ENCODE measurements at places on chromosomes 4 and X.

DNA sequence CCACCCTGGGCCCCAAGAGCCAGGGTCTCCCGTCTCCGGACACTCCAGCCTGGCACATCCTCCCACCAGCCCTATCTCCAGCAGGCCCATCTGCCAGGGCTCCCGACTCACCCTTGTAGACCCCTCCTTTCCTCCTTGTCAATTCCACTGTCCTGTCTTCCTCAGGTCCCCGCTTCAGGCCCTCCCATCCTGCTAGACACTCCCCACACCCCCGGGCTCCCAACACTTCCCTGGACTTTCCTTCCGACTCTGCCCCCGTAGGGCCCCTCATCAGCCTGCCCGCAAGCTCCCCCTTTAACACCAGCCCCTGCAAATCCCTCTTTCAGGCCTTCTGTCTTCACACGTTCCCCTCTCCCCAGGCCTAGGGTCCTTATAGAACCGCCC is 1.1 kb downstream of the PRAF2 start:
- no peak for DNase-seq

GRCh38 chr4:134388351-134388750 is 186.8 kb upstream of the PABPC4L start:
- DNase-seq: no peak

DNA sequence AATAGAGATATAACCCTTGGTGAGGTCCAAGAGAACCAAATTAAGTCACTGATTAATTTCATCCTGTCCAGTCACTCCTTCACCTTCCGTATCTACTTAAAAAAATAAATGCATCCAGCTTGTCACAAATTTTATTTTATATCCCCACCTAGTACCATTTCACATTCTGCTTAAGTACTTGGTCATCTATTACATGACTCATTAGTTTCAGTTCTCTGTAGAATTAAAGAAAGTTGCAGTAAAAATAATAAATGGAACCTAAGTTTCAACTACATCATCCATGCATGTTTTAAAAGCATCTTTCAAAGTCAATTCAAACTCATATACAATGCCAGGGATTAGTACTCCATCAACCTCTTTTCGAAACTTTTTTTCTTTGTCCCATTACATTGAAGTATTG is 130.2 kb downstream of the SH2D1A start:
- no peak for DNase-seq

GRCh38 chr4:176435901-176436292 is 116.1 kb downstream of the SPCS3 start:
- DNase-seq: no peak

DNA sequence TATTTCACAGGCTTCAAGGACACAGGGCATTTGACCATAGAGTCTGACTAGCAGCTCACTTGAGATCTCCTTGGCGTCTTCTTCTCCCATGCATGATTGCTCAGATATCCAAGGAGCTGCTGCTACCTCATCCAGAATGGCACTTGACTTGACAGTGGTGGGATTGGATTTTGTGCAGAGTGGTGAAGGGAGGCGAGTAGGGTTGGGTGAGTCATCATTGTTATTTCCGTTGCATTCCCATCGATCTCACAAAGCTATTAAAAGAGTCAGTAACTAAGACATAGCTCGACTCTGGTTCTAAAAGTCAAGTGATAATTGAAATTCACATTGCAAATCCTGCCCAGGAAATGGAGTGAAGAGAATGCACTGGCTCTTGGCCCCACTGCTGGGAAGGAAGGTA is 27.7 kb downstream of the NHSL2 start:
- no peak for DNase-seq

DNA sequence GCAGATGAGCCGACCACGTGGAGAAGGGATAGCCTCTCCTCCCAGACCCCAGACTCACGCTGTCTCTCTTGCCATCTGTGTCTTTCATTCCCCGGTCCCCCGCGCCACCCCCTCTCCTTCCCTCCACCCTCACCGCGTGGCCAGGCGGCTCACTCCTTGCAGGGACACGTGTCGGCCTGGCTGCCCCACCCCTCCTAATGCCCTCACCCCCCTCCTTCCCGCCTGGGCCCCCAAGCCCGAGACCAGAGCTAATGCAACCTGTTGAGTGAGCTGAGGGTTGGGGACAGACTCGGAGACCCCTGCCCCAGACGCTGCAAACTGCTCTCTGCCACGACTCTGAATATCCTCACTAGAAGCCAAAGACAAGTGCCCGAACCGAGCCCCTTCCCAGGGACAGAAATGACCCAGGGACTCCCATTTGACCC is 1.8 kb downstream of the SLC38A5 start:
- peak; percentile 39 for DNase-seq

DNA sequence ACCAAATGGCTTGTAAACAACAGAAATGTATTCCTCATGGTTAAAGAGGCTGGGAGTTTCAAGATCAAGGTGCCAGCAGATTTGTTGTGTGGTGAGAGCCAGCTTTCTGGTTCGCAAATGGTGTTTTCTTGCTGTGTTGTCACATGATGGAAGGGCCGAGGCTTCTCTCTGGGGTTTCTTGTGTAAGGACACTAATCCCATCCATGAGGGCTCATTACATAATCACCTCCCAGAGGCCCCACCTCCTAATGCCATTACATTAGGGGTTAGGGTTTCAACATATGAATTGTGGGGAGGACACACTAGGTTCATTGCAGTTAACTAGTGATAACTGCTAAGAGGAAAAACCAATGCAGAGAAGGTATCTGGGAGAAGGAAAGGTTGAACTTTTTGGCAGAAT is 103.5 kb upstream of the ENPEP start:
- no peak for DNase-seq

DNA sequence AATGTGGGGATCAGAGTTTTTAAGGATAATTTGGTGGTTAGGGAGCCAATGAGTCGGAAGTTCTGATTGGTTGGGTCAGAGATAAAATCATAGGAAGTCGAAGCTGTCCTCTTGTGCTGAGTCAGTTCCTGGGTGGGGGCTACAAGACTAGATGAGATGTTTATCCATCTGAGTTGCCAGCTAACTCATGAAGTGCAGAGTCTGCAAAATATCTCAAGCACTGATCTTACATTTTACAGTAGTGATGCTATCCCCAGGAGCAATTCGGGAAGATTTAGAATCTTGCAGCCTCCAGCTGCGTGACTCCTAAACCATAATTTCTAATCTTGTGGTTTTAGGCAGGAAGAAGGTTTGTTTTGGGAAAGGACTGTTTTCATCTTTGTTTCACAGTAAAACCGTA is 565.8 kb upstream of the SPANXN1 start:
- no peak for DNase-seq

DNA sequence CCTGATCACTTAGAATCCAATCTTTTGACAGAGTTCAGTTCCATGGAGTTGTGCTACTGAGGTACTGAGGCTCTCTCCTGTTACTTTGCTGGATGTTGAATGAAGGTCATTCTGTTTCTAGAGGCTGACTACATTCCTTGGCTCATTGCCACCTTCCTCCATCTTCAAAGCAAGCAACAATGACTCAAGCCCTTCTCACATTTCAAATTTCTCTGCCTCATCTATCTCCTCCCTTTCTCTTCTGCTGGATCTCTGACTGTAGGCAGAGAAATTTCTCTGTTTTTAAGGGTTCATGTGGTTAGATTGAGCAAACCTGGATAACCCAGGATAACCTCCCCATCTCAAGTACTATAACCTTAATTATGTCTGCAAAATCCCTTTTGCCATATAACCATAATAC is 775.4 kb downstream of the STPG2 start:
- no peak for DNase-seq

DNA sequence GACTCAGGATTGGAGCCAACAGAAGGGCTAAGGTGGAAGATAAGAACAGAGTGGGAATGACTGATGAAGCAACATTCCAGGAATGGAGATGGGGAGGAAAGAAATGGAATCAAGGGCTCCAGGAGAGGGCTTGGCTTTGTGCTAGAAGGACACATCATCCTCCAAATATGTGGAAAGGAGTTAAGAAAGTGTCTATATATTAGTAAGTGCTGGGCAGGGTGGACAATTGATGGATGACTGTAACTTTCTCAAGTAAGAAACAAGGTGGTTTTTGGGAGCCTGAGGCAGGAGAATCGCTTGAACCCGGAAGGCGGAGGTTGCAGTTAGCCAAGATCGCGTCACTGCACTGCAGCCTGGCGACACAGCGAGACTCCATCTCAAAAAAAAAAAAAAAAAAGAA is 71.6 kb upstream of the NFKB1 start:
- no peak for DNase-seq

DNA sequence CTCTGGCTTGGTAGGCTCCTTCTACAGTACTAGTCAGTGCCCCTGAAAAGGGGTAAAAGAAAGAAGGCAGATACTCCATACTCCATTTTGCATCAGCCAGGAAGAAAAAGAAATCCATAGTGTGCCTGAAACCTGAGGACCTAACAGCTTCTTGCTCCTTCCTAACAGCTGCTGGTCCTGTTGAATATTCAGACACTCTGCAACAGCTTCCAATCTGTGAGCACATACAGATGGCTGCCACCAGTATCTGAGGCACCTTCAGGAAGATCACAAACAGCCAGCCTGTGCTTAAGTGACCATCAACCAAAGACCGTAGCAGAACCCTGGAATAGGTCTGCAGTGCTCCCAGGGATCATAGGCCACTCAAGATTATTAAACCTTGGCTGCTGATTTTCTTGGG is 4.3 kb downstream of the GIMD1 start:
- DNase-seq: no peak

DNA sequence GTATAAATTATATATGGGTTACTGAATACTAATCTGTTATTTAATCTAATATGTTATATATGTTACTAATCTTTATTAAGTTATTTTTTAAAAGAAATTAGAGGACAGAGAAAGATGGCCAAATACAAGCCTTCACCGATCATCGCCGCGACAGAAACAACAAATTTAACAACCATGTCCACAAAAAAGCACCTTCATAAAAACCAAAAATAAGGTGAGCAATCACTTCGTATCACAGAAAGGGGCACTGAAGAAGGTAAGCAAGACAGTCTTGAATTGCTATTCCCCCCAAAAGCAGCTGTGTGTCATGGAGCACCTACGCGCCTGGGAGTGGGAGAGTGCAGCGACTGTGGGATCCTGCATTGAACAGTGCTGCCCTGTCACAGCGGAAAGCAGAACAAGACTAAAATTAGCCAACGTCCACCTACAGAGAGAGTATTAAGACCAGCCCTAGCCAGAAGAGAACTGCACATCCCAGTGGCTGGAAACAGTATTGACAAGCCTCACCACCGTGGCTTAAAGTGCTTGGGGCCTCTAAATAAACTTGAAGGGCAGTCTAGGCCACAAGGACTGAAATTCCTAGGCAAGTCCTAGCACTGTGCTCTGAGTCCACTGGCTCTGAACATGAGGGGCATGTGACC is 38.5 kb downstream of the LRBA start:
- no peak for DNase-seq

DNA sequence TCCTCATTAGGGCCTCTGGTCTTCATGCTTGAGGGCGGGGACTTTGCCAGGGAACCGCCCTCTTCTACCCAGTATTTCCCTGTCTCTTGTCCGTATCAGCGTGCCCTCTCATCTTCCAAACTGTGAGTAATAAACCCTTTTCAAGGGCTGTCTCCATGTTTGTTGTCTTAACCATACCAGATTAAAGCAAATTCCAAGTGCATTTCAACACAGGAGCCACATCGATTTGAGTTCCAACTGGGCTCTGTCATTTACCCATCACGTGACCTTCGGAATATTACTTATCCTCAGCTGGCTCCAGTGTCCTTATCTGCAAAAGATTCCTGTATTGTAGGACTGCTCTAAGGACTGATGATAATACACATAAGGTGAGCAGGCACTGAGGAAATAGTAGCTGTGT is 6.4 kb upstream of the PHEX start:
- DNase-seq: no peak

DNA sequence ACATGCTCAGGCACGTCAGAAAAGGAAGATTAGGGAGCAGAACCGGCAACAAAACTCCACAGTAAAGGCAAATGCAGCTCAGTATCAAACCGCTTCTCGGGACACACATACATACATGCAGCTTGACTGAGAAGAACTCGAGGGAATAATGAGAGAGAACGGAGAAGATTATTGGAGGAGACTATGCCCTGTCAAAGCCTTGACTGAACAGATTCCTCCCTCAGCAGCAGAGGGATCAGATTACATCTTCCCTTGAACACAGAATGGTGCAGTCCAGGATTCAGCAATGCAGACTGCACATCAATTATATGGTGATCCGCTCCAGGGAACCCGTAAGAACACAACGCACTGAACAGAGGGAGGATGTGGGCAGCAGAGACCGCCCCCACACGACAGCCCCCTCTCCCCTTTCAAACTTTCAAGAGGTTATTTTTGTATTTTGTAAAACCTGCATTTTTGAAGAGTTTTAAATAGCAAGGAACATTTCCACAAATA is 183.2 kb downstream of the FBXW7 start:
- no peak for DNase-seq

- no peak for DNase-seq
Observed at GRCh38 chr4:1260418-1261106, 11.6 kb upstream of the CTBP1 start.

GRCh38 chr4:65831828-65832227 is 161.5 kb upstream of the EPHA5 start:
- DNase-seq: no peak

- no peak for DNase-seq
Observed at GRCh38 chrX:52576946-52577345, 60.1 kb upstream of the XAGE1B start.

DNA sequence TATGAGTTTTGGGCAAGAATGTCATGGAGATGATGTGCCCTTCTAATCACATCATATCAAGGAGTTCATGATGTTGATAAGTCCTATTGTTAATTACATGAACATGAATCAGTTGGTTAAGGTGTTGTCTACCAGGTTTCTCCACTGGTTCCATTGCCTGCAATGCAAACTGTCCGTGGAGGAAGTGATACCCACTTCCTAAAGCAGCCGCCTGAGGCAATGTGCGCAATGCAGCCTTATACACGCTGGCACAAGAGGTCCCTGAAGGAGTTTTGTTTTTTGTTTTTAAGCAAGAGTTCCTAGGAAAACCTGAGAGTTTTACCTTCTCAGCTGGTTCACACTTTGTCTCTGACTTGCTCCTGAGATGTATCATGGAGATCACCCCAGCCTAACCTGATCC is 5.9 kb upstream of the GPKOW start:
- no peak for DNase-seq

DNA sequence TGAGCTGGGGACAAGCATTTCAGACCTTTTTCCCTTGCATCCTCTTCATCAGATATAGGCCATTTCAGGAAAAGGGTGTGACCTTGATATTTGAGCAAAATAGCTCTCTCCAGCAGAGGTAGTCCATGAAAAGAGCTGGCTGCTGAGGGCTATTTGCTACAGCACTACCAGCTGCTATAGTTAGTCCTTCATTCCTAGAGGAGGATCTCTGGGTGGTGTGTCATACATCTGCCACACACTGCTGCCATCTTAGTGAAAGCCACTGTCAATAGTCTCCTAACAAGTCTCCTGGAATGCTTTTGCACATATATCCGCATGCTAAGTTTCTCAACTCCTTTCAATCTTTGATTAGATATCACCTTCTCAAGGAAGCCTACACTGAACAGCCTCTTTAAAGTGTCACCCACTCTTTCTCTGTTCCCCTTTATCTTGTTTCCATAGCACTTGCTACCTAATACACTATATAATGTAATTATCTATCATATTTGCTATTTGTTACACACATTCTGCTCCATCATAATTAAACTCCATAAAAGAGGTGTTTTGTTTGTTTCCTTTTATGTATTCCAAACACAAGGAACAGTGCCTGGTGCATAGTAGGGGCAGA is 131.9 kb downstream of the TBC1D19 start:
- DNase-seq: no peak

- DNase-seq: no peak
Observed at GRCh38 chrX:4277122-4277521, 563.7 kb upstream of the PRKX start.

All from hematopoietic multipotent progenitor cell treated with erythropoietin and hydrocortisone succinate and interleukin-3 and kit ligand, for 15 days (in vitro differentiated cells).